ENCODE measurements at places on chromosomes 3 and 15. TPM values are rescaled to one million over a fixed set of nuclear protein-coding genes. Genes with fewer than 3 reads are reported as not detected.

- no peaks in the 10 kb centered on the region for H3K4me1 ChIP-seq
- H3K4me3 ChIP-seq, result no peak overlapping the region
- no peaks in the 10 kb centered on the region for H3K36me3 ChIP-seq
- H3K27me3 ChIP-seq, result no peaks in the 10 kb centered on the region
- no peak overlapping the region for H3K27ac ChIP-seq
- no peak for DNase-seq
These were observed 26.3 kb upstream of the TFRC start for GRCh38 chr3:196108075-196108743.

GRCh38 chr15:32030795-32031194 is 480 bp downstream of the CHRNA7 start:
- DNase-seq, result no peak
- no peak overlapping the region for H3K27ac ChIP-seq
- H3K36me3 ChIP-seq, result no peaks in the 10 kb centered on the region
- no peak overlapping the region for H3K4me3 ChIP-seq

DNA sequence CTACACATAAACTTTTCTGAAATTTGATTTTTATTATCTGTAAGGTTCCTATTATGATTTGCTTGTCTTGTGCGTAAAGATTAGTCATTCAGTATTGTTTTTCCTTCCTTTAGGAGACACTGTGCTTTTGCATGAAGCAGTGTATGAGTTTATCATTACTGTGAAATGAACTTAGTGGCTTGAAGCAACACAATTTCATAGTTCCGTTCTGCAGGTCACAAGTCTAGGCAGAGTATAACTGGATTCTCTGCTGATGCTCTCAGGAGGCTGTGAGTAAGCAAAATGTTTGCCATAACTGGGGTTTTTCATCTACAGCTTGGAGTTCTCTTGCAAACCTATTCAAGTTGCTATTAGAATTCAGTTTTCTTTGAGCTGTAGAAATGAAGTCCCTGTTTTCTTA is 1136.1 kb downstream of the OTOL1 start:
- no peak overlapping the region for H3K4me3 ChIP-seq
- no peak for DNase-seq
- no peak overlapping the region for H3K27ac ChIP-seq
- H3K36me3 ChIP-seq, result no peaks in the 10 kb centered on the region

TMEM40 gene
- 1.1 TPM for total RNA-seq

ATP2B2 gene
- total RNA-seq, result 0.13 TPM

ITIH4 gene
- 24.7 TPM for total RNA-seq

CKMT1B gene
- total RNA-seq, result 3.9 TPM

All from upper lobe of left lung (tissue), 6 donors.